ENCODE measurements at places on chromosomes 3 and 15.

DNA sequence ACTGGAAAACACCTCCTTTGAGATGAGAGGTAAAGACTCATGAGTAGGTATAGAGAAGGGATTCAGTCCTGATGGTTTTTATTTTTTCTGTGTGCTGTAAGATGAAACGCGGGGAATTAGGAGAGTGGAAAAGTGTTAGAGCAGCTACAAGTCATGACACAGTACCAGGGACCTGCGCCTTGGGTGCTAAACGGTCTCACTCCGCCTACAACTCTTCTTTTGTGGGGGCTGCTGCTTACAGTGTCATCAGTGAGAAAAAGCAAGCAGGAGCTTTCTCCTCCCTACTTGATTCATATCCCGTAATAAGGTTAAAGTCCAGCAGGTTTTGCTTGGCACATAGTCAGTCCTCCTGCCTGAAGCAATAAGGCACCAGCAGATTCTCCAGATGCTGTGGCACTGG lies 39.1 kb downstream of the RASGRP1 start:
- no peak for DNase-seq

- DNase-seq = no peak
These were observed 36.7 kb upstream of the BDH1 start for GRCh38 chr3:197592361-197593045.

GRCh38 chr15:39786447-39787056 lies 3.9 kb upstream of the FSIP1 start:
- no peak for DNase-seq

DNA sequence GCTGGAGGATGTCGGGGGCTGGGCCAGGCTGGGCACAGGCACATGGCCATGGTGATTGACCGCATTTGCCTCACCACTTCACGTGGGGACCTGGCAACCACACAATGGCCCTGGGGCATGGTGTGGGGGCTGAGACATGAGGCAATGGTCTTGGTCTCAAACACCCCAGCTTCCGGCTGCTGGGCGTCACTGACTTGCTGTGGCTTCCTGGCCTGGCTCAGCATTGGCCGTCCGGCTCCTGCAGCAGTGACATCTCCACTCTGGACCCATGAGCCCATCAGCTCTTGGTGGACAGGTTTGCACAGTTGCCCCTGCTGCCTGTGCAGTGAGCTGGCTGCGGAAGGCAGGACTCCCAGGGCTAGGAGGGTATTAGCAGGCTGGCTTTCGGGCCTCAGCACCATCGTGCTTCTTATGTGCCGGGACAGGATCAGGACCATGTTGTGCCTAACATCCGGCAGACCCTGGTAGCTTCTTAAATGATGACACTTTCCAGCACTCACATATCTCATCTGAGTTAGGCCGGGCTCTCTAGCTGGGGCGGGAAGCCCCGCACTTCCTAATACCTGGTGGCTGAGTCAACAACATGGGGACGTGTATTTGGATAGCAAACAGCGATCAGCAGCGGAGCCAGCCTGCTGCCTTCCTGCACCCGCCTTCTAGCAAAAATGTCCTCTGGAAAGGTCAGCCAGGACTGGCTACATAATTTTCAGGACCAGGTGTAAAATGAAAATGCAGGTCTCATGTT lies 34.1 kb downstream of the ZNF710 start:
- DNase-seq = no peak

DNA sequence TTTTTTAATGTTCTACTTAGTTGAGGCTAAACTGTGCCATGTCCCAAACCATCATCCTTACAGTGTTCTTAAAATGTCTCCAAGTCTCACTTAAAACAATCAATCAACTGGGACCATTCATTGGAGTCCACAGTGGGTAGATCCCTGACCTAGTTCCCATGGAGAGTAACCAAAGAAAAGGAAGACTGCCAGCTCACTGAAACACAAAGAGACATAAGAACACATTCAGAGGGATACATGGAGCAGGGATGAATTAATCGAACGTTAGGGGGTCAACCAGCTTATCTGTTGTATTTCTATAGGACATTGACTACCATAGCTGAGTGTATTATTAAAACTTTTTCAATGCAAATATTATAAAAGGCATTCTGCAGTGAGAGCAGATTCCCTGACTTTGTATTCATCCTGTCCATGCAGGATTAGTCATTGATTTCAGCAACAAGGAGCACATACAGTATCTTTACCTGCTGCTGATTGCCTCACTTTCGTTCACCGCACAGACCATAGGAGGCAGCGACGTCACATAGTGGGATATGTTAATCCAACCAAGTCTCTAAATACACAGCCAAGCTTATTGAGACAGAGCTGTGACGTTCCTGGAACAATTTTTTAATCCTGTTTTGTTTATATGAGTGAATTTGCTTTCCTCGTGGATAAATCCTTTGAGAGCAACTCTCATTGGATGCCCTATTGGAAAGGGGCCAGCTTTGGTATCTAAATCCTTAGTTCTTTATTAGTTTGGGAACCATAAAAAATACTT lies 364.9 kb upstream of the RBMS3 start:
- no peak for DNase-seq

DNA sequence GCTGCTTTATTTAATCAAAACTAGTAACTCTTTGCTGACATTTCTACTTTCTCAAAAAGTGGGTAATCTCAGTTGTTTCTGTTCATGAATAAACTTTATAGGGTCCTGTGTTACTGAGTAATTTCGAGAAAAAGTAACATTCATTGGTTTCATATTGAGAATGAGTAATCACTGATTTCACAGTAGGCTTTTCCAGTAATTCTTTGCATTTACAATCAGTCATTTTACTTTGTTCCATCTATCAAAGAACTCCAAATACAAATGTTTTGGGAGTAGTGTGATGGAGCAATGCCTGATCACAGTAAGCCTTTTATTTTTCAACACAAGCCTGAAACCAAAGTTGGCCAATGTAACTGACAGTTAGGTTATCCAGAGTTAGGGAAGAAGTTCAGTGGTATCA lies 353.6 kb downstream of the ULK4 start:
- DNase-seq = no peak

DNA sequence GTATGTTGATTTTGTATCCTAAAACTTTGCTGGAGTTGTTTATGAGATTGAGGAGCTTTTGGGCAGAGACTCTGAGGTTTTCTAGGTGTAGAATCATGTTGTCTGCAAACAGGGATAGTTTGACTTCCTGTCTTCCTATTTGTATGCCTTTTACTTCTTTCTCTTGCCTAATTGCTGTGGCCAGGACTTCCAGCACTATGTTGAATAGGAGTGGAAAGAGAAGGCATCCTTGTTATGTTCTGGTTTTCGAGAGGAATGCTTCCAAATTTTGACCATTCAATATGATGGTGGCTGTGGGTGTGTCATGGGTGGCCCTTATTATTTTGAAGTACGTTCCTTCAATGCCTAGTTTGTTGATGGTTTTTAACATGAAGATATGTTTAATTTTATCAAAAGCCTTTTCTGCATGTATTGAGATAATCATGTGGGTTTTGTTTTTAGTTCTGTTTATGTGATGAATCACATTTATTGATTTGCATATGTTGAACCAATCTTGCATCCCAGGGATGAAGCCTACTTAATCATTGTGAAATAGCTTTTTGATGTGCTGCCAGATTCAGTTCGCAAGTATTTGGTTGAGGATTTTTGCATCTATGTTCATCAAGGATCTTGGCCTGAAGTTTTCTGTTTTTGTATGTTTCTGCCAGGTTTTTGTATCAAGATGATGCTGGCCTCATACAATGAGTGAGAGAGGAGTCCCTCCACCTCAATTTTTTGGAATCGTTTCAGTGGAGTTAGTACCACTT lies 188.1 kb downstream of the MINAR1 start:
- no peak for DNase-seq

DNA sequence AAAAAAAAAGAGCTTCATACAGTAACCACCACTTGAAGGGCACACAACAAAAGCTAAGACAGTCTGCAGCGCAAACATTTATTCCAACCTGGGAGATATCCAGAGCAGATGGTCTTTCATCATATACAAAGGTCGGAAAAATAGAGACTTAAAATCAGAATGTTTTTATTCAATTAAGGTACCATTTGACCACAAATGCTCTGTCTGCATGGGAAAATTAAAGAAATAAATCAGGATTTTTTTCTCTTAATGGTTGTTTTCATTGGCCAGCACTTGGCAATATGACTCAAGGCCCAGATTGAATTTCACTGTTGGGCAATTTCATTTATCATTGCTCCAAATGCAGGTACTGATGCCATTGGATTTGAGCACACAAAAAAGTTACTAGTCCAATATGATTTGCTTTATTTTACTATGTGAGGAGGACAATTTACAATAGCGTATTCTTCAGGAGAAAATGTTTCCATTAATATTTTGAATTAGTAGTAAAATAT lies 145.9 kb upstream of the AGTR1 start:
- no peak for DNase-seq

DNA sequence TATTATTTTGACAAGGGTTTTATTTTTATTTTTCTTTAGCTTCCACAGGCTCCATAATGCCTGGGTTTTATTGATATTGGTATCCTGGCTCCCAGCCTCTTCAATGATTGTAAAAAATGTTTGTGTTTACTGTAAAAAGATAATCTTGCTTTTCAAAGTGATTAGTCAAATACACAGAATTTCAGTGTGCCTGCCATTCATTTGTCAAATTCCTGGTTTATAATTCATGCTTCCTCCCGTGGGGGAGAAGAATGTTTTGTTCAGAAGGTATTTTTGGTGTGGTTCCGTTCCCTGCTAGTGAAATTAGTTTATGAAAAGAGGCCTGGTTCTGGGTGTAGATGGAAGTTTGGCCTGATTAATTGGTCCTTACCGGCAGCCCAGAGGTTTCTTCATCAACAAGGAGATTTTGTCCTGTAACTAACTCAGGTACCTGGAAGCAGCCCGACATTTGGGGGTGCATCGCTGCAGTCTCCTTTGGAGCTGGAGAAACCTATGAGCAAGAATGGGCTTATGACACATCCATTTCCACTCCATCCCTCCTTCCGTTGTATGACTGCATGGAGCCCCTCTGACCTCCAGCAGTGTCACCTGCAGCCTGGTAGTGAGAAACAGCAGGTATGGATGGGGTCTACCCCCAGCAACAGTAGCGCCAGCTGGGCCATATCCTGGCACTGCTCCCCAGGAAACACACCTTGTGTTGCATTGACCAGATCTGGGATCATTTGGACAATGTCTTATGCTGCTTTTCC lies 101.5 kb downstream of the PGPEP1L start:
- DNase-seq = no peak

- no peak for DNase-seq
These were observed 1163.5 kb downstream of the ROBO1 start for GRCh38 chr3:78604341-78604740.

GRCh38 chr3:172685331-172686214 lies 25.3 kb downstream of the NCEH1 start:
- no peak for DNase-seq

GRCh38 chr3:195403244-195403643 lies 39.6 kb downstream of the ACAP2 start:
- no peak for DNase-seq

DNA sequence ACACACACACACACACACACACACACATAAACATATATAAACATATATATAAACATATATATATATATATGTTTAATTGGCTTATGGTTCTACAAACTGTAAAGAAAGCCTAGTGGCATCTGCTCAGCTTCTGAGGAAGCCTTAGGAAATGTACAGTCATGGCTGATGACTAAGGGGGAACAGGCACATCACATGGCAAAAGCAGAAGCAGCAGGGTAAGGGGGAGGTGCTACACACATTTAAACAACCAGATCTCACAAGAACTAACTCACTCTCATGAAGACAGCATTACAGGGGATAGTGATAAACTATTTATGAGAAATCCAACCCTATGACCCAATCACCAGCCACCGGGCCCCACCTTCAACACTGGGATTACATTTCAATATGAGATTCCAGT lies 922.9 kb downstream of the SI start:
- no peak for DNase-seq

DNA sequence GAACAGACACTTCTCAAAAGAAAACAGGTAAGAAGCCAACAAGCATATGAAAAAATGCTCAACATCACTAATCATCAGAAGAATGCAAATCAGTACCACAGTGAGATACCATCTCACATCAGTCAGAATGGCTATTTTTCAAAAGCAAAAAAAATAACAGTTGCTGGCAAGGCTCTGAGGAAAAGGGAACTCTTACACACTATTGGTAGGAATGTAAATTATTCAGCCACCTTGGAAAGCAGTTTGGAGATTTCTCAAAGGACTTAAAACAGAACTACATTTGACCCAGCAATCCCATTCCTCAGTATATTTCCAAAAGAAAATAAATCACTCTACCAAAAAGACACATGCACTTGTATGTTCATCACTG lies 95.6 kb downstream of the APBA2 start:
- no peak for DNase-seq

DNA sequence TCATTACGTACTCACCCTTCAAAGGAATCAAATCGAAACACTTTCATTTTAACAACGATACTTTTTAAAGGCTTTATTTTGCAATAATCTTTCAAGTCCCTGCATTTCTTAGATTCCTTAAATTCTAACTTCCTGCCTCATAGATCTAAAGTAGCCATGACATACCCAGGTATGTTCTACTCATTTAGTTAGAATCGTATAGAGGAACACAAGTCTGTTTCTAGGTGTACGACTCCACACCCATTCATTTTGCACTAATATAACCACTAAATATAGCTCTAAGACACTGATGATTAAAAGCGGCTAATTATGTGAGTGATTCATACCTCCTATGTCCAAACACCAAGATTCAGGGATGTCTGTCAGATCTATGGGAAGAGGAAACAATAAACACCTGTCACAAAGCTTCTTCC lies 1.3 kb downstream of the ATP13A3 start:
- DNase-seq = no peak

- no peak for DNase-seq
These were observed 53.7 kb downstream of the DCLK3 start for GRCh38 chr3:36710606-36711005.

DNA sequence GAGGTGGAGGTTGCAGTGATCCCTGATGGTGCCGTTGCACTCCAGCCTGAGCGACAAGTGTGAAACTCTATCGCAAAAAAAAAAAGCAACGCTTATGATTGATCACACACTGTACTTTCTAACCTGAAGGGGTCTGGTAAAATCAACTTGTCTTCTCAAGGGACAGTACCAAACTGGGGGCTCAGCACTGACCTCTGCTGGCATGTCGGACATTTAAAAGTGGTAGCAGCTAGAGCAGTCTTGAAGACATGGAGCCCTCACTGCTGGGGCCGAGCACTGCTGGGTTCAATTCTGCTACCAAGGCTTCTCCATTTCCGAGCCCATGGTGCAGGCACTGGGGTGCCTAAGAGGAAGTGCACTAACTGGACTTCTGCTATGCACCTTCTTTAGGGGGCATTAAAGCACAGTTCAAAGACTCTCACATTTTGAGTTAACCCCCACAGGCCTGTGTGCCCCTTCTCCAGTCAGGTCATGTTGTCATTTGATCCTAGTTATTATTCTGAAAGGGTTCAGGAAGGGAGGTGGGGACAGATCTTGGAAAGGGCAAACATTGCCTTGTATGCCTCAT lies 26.4 kb upstream of the LAMP3 start:
- no peak for DNase-seq

DNA sequence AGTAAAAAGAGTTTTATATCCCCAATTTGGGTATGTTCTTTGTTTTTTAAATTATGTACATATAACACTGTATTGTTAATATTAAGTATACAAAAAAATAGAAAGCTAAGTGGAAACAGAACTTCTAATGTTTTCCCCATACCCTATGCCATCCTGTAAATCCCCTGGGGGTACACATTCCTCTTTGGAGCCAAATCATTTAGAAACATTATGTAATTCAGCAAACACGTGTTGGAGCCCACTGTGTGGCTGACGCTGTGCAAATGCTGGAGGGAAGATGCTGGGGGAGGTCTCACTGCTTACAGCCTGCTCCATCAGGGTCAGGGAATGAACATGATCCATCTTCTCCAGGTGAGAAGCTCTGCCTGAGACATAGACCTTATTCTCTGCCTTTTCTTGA lies 52.8 kb downstream of the CRTC3 start:
- DNase-seq = no peak

All from smooth muscle cell of the brain vasculature (primary cell).